ENCODE measurements at places on chromosomes 6 and 20. TPM values are rescaled to one million over a fixed set of nuclear protein-coding genes. Genes with fewer than 3 reads are reported as not detected.

The SLC17A1 gene
- total RNA-seq, result not detected

DNA sequence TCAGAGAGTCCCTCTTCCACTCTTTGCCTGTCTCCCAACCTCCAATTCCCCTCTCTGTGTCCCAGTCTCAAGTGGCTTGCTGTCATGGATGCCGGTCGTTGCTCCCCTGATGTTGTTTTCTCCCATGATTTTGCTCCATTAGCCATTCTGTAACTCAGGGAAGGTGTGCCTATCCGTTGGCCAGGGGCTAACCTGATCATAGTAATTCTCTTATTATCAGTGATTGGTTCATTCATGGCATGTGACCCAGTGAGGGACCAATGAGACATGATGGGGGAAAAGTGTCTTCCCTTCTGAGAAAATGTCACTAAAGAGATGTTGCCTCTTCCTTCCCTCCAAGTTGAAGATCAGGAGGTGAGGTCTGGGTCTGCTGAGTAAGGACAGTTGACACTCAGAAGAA, 214.5 kb downstream of the FARS2 start:
- peaks cover 22% of the 10 kb centered on the region for H3K4me1 ChIP-seq
- peaks cover 4% of the 10 kb centered on the region for H3K36me3 ChIP-seq
- peaks cover 2% of the 10 kb centered on the region for H3K27me3 ChIP-seq
- H3K4me3 ChIP-seq, result no peak overlapping the region

DNA sequence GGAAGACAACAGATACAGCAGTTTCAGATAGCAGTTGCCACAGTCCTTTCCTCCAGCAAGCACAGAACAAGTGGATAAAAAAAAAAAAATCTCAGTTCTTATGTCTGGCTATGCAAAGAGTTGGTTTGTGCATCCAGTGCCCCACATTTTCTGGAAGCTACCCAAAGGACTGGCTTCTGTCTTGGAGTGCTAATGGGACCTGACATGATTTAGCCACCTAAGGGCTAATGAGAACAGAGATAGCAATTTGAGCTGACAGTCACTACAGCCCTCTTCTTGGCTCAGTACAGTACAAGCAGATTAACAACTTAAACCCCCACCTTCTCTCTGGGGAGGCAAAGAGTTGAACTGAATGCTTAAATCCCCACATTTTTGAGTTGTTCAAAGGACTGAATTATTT, 976.8 kb downstream of the TBC1D32 start:
- H3K4me3 ChIP-seq, result no peak overlapping the region
- no peak overlapping the region for H3K27ac ChIP-seq
- H3K27me3 ChIP-seq, result no peaks in the 10 kb centered on the region
- no peak for DNase-seq
- H3K4me1 ChIP-seq, result no peaks in the 10 kb centered on the region

DNA sequence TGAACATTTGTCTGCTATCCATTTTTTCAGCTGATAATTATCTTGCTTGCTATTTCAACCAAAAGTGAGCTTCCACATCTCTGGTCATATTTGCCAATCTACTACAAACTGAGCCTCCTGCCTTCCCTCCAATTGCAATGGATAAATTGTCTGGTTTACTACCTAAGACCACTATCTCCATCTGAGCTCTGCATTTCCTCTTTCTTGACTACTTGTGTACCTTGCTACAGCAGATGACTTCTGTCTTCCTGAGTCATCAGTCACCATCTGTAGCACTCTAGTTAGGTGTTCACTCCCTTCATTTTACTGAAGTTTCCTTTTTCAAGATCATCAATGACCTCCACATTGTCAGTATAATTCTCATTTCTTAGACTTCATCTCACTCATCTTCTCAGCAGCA, 33.5 kb upstream of the PHIP start:
- H3K4me1 ChIP-seq, result no peaks in the 10 kb centered on the region
- no peak for DNase-seq
- no peak overlapping the region for H3K4me3 ChIP-seq
- no peak overlapping the region for H3K27ac ChIP-seq
- H3K27me3 ChIP-seq, result no peaks in the 10 kb centered on the region
- no peaks in the 10 kb centered on the region for H3K36me3 ChIP-seq

DNA sequence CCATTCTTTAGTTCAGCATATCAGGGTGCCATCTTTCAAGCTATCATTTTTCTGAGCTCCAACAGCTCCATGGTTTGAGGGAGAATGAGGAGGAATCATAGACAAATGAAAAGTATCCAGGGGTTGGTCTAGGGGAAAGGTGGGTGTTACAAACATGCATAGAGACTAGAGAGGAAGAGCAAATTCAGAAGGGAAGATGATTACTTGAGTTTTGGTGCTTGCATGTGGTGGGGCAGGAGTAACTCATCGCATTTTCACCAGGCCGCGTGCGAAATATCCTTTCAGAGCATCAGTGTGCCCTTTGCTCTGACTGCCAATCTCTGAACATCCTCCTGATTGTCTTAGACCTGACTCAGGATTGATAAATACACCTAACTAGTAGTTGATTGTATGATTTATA, 7.7 kb upstream of the BICRAL start:
- H3K27me3 ChIP-seq, result peaks cover 5% of the 10 kb centered on the region
- peaks cover 13% of the 10 kb centered on the region for H3K4me1 ChIP-seq
- H3K36me3 ChIP-seq, result no peaks in the 10 kb centered on the region
- no peak overlapping the region for H3K4me3 ChIP-seq
- no peak overlapping the region for H3K27ac ChIP-seq
- DNase-seq, result no peak

All from glutamatergic neuron (in vitro differentiated cells).